H1 (cell line): ENCODE measurements at places on chromosomes 12 and 14. TPM values are rescaled to one million over a fixed set of nuclear protein-coding genes. Genes with fewer than 3 reads are reported as not detected.

MGST1 gene
- 414 and 442 TPM in 2 replicates for total RNA-seq

IL26 gene
- not detected in 2 replicates for total RNA-seq

BATF gene
- not detected in 2 replicates for total RNA-seq

AMN gene
- 0.99 and 1.5 TPM in 2 replicates for total RNA-seq

REP15 gene
- 0.73 and 0.80 TPM in 2 replicates for total RNA-seq

DNA sequence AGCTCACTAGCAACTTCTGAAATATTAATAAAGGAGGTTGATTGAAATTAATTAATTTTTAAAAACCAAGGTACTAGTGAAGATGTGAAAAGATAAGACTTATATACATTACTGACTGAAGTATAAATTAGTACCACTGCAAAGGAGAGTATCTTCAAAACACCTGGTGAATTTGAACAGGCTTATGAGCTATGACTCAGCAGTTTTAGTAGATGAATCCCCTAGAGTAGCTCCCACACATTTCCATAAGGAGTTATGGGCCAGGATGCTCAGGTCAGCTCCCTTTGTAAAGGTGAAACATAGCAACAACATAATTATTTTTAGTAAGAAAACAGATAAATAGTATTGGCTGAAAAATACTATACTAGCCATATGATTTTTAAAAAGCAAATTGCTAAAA is 218.6 kb downstream of the SYT1 start:
- no peak overlapping the region for H3K4me3 ChIP-seq
- no peak for DNase-seq
- peaks cover 11% of the 10 kb centered on the region for H3K4me1 ChIP-seq
- no peak overlapping the region for H3K27ac ChIP-seq
- H3K36me3 ChIP-seq, result no peaks in the 10 kb centered on the region

GRCh38 chr14:95895720-95896119 is 19.1 kb downstream of the TUNAR start:
- H3K36me3 ChIP-seq, result peaks cover 13% of the 10 kb centered on the region; the same call in 1 of the 2 replicates
- DNase-seq, result peak; percentile 77
- H3K27me3 ChIP-seq, result no peaks in the 10 kb centered on the region
- H3K4me1 ChIP-seq, result peaks cover 16% of the 10 kb centered on the region
- no peak overlapping the region for H3K27ac ChIP-seq

DNA sequence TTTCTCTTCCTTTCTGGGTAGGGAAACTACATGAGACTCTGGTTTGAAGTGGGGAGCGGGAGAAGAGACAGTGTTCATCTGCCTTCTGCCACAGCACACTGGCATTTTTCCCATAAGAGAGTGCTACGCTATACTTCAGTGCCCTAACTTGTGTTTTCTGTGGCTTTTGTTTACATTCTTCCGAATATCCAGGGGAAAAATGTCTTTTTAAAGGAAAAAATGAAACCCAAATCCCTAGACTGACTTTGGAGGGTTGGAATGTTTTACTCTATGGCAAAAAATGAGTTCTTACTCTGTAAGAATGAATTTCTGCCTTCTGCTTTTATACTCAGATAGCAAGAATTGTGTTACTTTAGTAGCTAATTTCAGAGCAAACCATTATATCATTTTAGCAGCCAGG is 88.1 kb upstream of the TMEM263 start:
- peaks cover 9% of the 10 kb centered on the region; the same call in 1 of the 2 replicates for H3K4me1 ChIP-seq
- H3K27ac ChIP-seq, result no peak overlapping the region
- no peaks in the 10 kb centered on the region for H3K36me3 ChIP-seq
- H3K27me3 ChIP-seq, result no peaks in the 10 kb centered on the region
- no peak overlapping the region for H3K4me3 ChIP-seq

- DNase-seq, result no peak
- H3K36me3 ChIP-seq, result no peaks in the 10 kb centered on the region
- no peaks in the 10 kb centered on the region for H3K27me3 ChIP-seq
- H3K27ac ChIP-seq, result no peak overlapping the region
- H3K4me1 ChIP-seq, result peaks cover 31% of the 10 kb centered on the region
Observed at GRCh38 chr14:76330411-76331327, 45.3 kb upstream of the ESRRB start.

- H3K36me3 ChIP-seq, result no peaks in the 10 kb centered on the region
- no peaks in the 10 kb centered on the region for H3K4me1 ChIP-seq
- no peak overlapping the region for H3K27ac ChIP-seq
- no peak overlapping the region for H3K4me3 ChIP-seq
Observed at GRCh38 chr12:82595941-82596340, 90.8 kb upstream of the TMTC2 start.

- H3K27ac ChIP-seq, result no peak overlapping the region
- no peaks in the 10 kb centered on the region for H3K4me1 ChIP-seq
- no peaks in the 10 kb centered on the region for H3K36me3 ChIP-seq
- DNase-seq, result no peak
Observed at GRCh38 chr14:30861200-30861599, 13.2 kb upstream of the COCH start.

DNA sequence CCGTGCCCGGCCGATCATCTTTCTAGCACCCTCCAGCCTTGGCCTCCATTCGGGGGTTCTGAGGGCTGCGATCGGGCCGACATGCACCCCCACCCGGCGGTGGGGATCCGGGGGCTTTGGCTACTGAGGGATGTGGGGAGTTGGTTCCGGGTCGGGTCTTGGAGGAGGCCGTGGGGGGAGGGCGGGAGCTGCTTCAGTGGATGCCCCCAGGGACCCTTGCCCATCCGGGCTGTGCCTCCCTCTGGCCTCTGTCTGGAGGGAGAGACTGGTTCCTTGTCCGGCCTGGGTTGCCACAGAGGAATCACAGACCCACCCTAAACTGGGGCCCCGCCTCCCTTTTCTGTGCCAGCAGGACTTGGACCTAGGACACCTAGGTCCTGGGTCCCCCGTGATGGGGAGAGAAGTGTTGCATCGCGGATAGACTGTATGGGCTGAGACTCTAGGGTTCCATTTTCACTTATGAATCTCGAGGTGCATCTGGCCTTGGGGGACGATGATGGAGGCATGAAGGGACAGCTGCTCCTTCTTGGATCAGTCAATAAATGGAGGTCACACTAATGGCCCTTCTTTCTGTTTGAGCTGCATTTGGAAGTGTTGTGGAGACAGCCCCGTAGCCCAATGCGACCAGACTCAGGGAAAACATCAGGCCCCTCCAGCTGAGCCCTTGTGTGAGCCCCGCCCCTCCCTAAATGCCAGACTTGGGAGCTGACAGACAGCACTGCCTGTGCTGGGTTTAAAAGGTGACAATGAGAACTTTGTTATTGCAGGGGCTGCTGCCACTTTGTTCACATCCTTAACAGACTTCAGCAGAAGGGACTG is 577 bp downstream of the DTX3 start:
- H3K4me3 ChIP-seq, result peak overlapping the region; percentile 84
- no peak for DNase-seq

DNA sequence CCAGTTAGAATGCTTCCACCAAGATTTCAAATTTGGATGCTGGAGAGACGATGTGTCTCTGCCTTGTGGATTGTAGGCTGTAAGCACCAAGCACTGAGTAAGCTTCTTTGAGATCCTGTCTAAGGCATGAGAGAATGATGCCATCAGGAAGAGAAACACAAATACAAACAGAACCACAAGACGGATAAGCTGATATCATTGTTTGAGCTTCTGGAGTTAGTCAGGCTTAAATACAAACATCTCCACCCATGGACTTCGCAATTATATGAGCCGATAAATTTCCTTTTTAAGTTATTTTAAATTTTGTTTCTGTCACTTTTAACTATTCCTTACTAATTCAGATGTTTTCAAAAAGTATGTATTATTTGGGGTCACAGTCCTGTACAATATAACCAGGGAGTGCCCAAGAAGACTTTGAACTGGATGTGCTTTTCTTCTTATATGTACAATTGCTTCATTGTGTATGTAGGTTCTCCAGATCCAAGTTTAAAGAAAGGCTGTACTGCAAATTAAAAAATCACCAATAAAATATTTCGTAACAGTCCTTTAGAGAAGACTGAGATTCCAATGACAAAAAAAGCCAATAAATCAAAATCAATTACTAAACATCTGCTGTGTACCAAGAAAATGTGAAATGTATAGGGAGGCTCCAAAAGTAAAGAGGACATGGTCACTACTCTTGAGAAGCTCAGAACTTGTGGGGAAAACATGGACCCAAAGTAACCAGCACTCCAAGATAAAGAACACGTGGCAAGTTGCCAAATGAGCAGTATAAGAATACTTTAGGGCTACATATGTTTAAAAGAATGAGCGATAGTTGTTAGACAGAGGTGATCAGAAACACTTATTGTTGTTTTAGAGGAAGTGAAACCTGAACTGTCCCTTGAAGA is 274.1 kb downstream of the ADAMTS20 start:
- H3K36me3 ChIP-seq, result no peaks in the 10 kb centered on the region
- DNase-seq, result no peak
- H3K27ac ChIP-seq, result no peak overlapping the region
- no peak overlapping the region for H3K4me3 ChIP-seq

DNA sequence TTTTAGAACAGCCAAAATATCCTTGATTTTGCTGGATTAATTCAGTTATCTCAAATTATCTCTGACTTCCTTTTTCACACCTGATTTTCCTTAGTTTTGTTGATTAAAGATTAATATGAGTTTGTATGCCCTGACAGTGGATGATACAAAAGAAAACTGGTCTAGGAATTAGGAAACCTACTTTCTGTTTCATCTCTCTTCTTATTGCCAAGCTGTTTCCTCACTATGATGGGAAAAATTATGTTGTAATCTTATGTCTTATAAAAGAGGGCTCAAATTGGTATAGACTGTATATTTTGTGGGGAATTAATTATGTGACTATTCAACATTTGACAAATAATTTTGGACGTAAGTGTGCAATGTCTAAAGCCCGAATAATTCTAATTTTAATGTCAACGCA is 271.6 kb downstream of the FBXL14 start:
- peaks cover 3% of the 10 kb centered on the region for H3K4me1 ChIP-seq
- H3K36me3 ChIP-seq, result no peaks in the 10 kb centered on the region
- DNase-seq, result no peak
